Activated T-cell treated with anti-CD3 and anti-CD28 coated beads for 48 hours (primary cell): ENCODE measurements at places on chromosomes 6 and 20.

- DNase-seq = no peak
Measured at GRCh38 chr20:57282670-57283361, 16.4 kb upstream of the BMP7 start.

DNA sequence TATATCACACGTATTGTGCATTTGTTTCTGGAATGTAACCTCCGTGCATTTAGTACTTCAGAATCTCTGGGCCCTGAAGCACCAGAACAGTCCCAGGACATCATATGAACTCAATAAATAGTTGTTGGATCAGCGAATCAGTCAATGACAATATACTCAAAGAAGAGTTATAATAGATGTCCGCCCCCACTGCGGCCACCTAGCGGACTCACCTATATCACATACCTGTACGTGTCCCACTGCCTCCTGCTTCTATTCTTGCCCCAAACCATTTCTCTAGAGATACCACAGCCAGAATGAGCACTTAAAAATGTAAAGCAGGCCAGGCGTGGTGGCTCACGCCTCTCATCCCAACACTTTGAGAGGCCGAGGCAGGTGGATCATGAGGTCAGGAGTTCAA is 73.9 kb downstream of the DCDC2 start:
- no peak for DNase-seq

DNA sequence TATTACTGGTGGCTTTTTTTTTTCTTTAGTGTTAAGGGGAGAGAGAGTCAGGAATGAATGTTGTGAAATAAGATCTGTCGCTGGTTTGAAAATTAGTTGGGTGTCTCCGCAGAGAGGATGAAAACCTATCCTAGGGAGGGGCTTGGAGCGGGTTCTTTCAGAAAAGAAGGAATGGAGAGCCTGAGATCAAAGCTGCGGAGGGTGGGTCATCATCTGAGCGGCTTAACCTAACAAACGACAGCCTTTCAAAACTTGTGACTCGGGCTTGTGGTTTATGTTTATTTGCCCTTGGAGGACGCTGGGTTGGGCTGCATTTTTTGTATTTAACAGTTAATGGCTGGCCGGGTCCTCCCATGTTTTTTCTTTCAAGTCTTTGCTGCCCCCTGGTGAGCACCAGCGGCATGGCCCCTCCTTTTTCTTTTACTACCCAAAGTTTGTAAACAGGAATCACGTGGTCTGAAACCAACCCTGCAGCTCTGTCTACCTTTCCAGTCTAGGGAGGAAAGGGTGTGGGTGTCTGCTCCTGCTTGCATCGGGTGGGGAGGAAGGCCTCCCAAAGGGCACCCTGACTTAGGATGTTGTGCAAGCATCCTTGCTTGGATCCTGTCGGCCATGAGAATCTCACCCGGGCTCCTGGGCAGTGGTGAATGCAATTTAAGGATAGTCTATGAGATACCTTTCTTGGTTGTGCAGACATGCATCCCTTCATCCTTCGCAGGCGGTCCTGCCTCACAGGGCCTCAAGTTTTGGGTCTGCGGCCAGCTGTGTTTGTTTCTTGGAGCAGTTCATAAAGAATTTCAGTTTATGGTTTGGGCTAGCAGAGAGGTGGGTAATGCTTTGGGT is 2.2 kb downstream of the PIM1 start:
- DNase-seq = peak; percentile 83

GRCh38 chr20:19692100-19692499 is 66.0 kb upstream of the RIN2 start:
- no peak for DNase-seq

DNA sequence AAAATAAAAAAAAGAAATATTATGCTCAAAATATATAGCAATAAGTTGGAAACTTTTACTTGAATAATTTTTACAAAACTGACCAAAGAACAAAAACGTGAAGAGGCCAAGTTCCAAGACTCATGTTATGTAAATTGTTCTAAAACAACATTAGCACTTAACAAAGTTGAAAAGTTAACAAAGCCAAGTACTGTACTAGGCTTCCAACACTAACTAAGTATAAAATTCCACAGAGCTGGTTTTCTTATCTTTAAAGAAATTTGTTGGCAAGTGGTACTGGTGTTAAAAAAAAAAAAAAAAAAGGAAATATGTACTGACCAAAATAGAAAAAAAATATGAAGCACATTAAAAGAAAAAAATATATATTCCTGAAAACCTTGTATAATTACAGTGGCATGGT is 127.8 kb downstream of the SLC16A10 start:
- no peak for DNase-seq

DNA sequence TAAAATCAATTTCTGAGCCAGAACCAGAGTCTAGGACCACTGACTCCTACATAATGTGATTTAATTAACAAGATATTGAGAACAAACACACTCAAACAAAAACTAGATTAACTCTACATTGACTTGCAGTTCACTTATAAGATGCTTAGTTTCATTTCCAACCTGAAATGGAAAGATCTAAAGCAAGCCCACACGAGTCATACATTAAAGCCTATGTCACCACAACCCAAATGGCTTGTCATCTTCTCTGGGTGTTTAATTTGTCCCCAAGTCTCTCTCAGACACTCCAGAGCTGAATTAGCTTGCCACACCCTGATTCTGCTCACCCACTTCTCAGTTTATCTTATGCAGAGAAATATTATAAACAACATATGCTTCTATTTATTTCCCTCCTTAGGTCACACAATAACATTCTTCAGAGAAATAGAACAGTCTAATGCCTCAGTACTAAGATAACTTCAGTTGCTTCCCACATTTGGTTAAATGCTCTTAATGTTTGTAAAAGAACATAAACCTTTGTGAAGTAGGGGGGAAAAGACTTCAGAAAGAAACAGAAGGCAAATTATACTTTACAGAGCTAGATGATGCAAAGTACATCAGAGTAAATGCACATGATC is 8.8 kb upstream of the FBXO30 start:
- DNase-seq = no peak

GRCh38 chr20:16028923-16029322 is 544.3 kb downstream of the KIF16B start:
- no peak for DNase-seq

GRCh38 chr20:18832546-18833200 is 19.1 kb downstream of the SCP2D1 start:
- no peak for DNase-seq

- DNase-seq = peak; percentile 29
Measured at GRCh38 chr6:15901141-15902115, 227.5 kb upstream of the MYLIP start.

GRCh38 chr20:59598625-59599310 is 5.6 kb upstream of the PHACTR3 start:
- peak; percentile 21 for DNase-seq

DNA sequence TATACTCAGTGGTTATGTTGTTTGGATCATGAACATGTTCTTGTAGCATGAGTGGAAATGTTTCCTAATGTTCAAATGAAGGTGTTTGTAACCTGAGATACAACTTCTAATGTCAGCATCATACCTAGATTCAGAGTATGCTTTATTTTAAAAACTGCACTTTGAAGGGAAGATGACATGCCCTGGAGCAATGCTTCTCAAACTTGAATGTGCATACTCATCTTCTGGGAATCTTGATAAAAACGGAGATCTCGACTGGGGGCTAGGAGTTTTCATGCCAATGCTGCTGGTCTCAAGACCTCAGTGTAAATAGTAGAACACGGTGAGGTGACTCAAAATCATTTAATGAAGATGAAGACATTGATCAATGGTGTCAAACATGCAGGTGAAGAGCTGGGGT is 440.0 kb upstream of the NOX3 start:
- DNase-seq = no peak

GRCh38 chr6:15247500-15248450 is 1.9 kb downstream of the JARID2 start:
- peak; percentile 54 for DNase-seq

DNA sequence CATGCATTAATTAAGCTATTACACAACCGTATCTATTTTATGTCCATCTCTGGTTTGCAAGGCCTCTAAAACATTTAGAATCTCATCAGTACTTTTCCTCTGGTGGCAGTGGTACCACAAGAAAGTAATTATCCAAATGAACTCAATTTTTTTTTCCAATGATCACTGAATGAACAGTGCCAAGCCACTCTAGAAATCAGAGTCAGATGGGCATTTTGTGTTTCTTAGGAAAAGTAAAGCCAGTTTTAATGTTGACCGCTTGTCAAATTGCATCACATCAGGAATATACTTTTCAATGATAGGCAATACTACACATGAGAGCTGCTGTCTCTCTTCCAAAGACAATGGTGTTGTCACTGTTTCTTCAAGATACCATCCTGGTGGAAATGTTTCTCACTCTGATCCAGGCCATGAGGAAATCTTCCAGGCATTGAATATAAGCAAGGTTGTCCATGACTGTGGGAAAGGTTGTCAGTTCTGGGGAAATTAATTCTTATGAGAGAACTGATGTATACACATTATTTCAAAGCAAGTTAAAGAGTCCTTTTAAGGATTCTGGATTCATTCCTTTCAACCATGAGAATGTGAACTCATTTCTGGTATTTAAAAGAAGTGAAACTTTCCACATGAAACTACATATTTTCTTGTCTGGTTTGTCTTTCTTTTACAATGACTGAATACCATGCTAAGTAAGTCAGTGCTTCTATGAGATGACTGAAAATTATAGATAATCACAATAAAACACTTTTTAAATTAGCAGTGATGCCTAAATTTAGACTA is 108.8 kb upstream of the TCF21 start:
- no peak for DNase-seq

GRCh38 chr6:40723967-40724366 is 136.8 kb upstream of the LRFN2 start:
- DNase-seq = no peak

DNA sequence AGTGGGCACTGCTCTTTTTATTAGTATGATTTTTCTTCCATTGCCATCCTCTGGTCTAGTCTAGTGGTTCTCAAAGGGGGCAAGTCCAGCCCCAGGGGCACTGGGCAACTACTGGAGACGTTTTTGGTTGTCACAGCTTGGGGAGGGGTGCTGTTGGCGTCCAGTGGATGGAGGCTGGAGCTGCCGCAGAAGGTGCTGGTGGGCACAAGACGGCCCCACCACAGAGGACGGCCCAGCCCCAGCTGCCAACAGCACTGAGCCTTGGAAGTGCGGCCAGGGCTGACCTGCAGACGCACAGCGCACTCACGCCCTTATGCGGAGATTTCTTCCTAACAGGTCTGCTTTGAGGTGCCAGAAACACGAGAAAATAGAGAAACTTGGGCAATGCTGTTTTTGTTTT is 40.3 kb downstream of the CDH4 start:
- DNase-seq = no peak

DNA sequence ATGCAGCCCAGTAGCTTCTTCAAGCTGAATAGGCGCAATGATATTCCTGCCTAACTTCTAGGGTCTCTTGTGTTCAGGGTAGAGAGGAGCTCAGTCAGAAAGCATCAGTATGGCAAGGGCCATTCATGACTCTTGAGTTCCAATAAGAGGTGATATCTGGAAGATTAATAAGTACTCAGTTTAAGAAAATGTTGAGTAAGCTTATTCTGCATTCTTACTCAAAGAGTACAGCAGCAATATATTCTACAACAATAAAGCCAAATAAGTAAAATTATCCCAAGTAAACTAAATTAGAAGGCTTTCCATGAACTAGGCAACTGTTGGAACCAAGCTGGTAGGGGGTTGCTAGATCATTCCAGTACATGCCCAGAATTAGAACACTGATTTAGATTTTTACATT is 303.2 kb downstream of the PACRG start:
- no peak for DNase-seq

DNA sequence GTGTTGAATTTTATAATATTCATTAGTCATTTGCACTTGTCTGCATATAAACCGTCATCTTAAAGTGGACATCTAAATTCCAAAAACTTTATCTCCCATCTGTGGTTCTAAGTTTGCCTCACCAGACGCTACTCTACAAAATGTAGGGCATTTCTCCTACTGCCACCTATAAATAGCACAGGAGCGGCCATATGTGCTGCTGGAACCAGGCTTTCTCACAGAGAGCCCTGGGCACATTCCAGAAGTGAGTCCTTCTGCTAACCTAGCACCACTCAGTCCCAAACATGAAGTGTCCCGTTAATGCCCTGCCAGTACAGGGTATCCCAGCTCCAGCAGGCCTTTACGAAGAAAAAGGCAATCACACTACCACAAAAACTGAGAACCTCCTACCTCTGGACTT is 153.7 kb downstream of the TMEM242 start:
- no peak for DNase-seq

DNA sequence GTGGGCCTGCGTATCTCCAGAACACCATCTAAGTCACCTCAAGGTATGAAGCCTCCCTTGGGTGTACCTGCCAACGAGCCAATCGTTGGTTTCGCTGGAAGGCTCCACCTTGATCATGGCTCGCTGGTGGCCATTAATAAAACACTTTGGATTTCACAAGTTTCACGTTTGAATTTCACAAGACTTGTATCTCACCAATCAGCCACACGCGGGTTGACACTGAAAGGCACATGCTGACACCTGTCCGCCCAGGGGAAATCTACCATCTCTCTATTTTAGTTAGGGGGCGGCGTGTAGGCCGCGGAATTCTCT is 586 bp upstream of the HMGA1 start:
- no peak for DNase-seq

- no peak for DNase-seq
Measured at GRCh38 chr20:17613328-17614175, 43.7 kb downstream of the DSTN start.

- no peak for DNase-seq
Measured at GRCh38 chr6:2883673-2884072, 19.4 kb downstream of the SERPINB9 start.

GRCh38 chr6:38149531-38149930 is 330.0 kb downstream of the ZFAND3 start:
- DNase-seq = no peak

- DNase-seq = no peak
Measured at GRCh38 chr6:18601516-18602020, 214.4 kb downstream of the RNF144B start.

GRCh38 chr6:1904466-1904799 is 294.7 kb downstream of the FOXC1 start:
- DNase-seq = no peak

DNA sequence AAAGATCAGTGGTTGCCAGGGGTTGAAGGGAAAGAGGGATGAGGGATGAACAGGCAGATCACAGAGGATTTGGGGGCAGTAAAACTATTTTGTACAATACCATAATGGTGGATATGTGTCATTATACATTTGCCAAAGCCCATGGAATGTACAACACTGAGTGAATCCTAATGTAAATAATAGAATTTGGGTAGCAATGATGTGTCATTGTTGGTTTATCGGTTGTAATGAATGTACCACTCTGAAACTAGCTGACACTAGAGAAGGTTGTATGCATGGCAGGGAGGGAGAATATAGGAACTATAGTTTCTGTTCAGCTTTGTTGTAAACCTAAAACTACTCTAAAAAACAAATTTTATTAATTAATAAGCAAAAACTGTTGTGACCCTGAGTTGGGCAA is 17.8 kb upstream of the ASF1A start:
- no peak for DNase-seq

DNA sequence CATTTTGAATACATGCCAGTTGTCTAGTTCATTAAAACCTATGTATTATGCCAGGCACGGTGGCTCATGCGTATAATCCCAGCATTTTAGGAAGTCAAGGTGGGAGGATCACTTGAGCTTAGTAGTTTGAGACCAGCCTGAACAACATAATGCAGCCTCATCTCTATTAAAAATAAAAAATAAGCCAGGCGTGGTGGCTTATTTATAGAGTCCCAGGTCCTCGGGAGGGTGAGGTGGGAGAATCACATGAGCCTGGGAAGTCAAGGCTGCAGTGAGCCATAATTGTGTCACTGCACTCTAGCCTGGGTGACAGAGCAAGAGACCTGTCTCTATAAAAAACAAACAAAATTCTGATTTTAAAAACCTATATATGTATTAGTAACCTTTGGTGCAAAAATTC is 27.5 kb downstream of the ORC3 start:
- DNase-seq = no peak

GRCh38 chr6:77011929-77012545 is 451.3 kb downstream of the HTR1B start:
- no peak for DNase-seq

- no peak for DNase-seq
Measured at GRCh38 chr6:90216072-90216977, 80.3 kb downstream of the BACH2 start.
